Uterus (tissue), 4 donors: ENCODE measurements at places on chromosomes 2 and 18. TPM values are rescaled to one million over a fixed set of nuclear protein-coding genes. Genes with fewer than 3 reads are reported as not detected.

DNA sequence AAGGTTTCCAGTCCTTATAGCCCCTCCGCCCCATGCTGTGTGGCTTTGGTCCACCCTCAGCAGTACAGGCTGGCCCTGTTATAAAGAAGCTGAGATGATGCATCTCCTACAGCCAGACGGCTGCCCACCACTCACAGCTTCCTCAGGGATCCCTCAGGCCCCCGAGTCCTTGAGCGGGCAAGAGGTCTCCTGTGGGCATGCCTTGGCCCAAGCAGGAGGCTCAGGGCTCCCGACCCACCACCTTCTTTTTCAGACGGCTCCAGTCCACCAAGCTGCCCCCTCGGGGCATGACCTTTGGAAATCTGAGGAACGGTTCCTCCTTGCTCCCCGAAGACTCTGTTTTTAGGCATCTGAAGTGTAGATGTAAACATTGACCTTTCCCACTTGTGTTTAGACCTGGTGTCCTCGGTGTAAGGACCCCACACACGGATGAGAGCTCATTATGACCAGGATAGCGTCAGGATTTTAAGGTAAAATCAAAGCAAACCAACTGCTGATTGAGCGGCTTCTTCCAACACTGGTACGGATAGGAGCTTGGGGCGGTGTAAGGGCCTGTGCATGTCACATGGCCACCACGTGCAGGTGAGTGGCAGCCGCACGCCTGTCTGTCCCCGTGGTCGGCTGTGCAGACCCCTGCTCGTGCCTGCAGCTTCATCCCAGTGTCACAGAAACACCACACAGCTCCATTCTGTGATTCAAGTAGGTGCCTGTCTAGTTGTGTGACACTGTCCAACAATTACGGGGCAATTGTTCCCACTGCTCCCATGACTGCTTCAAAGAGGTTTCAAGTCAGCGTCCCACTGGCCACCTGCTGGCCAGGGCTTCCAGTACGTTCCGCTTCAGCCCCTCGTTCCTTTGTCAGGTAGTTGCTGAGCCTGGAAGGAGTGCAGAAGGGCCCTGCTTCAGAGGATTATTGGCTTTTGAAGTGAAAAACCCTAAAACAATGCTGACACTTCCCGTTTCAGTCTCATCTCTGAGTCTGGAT is 74.7 kb downstream of the NDUFA10 start:
- no peak for DNase-seq

GRCh38 chr18:49207361-49207760 is 253.1 kb downstream of the DYM start:
- no peak for DNase-seq

- DNase-seq: no peak
These were observed 30.1 kb downstream of the IGFBP5 start for GRCh38 chr2:216665242-216665641.

- no peak for DNase-seq
These were observed 200.5 kb downstream of the GRB14 start for GRCh38 chr2:164420787-164421186.

DNA sequence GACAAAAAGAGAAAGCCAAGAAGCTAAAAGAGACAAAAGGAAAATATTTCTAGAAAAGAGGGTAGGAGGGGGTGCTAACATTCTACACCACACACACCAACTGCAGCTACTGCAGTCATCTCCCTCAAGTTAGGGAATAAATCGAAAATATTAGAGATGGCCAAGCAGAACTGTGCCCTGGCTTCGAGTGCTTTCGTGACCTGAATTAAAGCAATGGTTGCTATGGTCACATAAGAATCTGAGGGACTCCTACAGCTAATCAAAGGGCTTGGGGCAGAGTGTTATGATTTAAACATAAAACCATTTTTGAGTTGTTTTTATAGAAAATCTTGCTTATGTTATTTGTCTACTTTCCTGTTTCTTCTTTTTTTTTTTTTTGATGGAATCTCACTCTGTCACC is 159.6 kb upstream of the HNRNPA3 start:
- no peak for DNase-seq

GRCh38 chr2:120957905-120958304 is 222.2 kb downstream of the GLI2 start:
- DNase-seq: no peak

GRCh38 chr2:81976998-81977397 is 1672.4 kb upstream of the LRRTM1 start:
- no peak for DNase-seq

GRCh38 chr18:6145645-6146306 is 250.5 kb upstream of the TMEM200C start:
- no peak for DNase-seq

GRCh38 chr2:42923580-42924417 is 131.4 kb upstream of the HAAO start:
- no peak for DNase-seq

DNA sequence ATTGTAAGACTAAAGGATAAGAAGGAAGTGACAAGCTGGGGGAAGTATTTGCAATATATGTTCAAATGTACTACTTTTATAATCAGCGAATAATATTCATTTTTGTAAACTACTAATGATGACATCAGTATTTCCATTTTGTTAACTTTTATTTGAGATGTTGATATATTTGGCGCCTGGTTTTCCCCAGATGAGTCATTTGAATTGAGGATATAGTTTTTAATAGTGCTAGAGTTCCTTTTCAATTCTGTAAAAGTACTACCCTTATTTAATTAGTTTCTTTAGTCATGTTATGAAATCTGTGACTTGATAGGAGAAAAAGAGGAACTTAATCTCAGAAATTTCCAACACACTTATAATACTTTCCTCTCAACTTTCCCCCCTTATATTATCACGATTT is 495.3 kb downstream of the IRS1 start:
- DNase-seq: no peak

DNA sequence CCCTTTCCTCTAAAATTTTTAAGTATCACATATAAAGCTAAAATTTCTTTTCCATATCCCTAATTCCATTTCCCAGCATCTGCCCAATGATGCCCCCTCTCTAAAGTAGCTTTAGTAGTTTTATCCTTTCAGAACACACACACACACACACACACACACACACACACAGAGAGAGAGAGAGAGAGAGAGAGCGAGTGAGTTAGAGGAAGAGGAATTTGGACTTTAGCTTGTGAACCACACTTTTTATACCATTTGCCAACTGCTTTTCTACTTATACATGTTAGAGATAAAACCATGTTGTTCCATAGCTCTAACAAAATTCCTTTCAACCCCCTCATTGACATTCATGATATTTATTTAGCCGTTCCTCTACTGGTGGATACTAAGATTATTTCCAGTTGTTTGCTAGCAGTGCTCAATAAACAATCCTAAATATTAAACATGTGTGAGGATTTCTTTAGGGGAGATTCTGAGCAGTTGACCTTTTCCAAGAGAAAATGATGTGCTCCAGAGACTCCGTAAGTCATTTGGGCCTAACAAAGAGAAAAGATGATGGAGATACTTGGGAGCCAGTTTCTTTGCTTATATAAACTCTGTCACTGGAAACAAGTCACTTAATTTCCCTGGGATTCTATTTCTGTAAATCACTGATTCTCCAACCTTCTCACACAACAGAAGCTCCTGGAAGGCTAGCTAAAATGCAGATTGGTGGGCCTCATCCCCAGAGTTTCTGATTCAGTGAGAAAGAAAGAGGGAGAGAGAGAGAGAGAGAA is 229.7 kb upstream of the SP5 start:
- no peak for DNase-seq

DNA sequence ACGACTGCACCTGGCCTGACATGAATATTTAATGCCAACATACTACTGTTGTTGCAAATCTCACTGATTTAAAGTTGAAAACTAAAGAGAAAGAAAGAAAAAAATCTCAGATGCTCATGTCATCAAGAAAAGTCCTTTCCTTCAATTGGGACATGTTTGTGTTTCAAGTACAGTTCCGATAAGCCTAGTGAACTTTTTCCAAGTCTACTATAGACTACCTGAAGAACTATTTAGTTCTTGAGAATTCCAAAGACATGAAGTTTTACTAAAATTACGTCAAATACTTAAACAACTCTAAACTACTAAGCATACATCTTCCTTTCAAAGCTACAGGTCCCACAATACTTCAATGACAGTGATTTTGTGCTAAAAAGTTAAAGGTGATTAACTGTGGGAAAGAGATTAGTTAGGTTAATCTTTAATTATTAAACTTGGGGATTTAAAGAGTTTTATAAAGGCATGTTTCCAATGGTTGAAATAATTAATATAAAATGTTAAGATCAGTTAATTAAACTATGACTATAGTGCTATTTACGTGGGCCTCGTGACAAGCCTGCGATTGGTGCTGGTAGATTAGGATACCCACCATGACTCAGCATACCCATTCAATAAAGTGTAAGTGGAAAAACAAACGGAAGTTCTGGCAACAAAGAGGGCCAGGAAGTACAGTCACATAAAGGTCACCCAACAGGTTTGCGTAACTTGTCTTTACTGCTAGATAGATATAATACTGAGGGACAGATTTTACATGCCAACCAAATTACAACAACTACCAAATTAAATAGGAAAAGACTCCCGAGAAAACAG is 55.5 kb downstream of the SEPTIN10 start:
- DNase-seq: no peak

- DNase-seq: no peak
These were observed 153.4 kb upstream of the CTNNA2 start for GRCh38 chr2:79359419-79359818.

Gene SPDYA
- 7.3 TPM for total RNA-seq

Gene SERPINB13
- not detected for total RNA-seq

Gene RAMP1
- total RNA-seq: 388 TPM

Gene RNF144A
- total RNA-seq: 22.5 TPM

Gene INHBB
- total RNA-seq: 2.9 TPM

Gene ABCB11
- total RNA-seq: not detected

Gene TRPM8
- total RNA-seq: not detected

Gene KIAA2012
- total RNA-seq: 0.76 TPM

Gene LINC00305
- not detected for total RNA-seq

Gene PIAS2
- 21.5 TPM for total RNA-seq

Gene KLF11
- total RNA-seq: 23.4 TPM

Gene OTOF
- total RNA-seq: not detected

Gene MTCL1
- not detected for total RNA-seq

Gene TMEM198
- total RNA-seq: 0.77 TPM

Gene KLHL29
- 4.8 TPM for total RNA-seq

Gene DHRS9
- total RNA-seq: 0.91 TPM
